Posterior vena cava (tissue), 2 donors: ENCODE measurements at places on chromosomes 1 and 21. TPM values are rescaled to one million over a fixed set of nuclear protein-coding genes. Genes with fewer than 3 reads are reported as not detected.
A peak's percentile ranks its signal among the peaks of the same experiment; 100 is the strongest.

PRAMEF13 gene
- not detected for total RNA-seq

LY9 gene
- 0.32 TPM for total RNA-seq

OLFML2B gene
- 30.8 TPM for total RNA-seq

UBASH3A gene
- 0.38 TPM for total RNA-seq

ACOT11 gene
- 6.5 TPM for total RNA-seq

CNTN2 gene
- total RNA-seq = 0.14 TPM

GPR3 gene
- 0.37 TPM for total RNA-seq

LCE2A gene
- not detected for total RNA-seq

DMRTA2 gene
- not detected for total RNA-seq

DYRK3 gene
- 8.4 TPM for total RNA-seq

VANGL1 gene
- 16.3 TPM for total RNA-seq

PTGFR gene
- 16.1 TPM for total RNA-seq

DNA sequence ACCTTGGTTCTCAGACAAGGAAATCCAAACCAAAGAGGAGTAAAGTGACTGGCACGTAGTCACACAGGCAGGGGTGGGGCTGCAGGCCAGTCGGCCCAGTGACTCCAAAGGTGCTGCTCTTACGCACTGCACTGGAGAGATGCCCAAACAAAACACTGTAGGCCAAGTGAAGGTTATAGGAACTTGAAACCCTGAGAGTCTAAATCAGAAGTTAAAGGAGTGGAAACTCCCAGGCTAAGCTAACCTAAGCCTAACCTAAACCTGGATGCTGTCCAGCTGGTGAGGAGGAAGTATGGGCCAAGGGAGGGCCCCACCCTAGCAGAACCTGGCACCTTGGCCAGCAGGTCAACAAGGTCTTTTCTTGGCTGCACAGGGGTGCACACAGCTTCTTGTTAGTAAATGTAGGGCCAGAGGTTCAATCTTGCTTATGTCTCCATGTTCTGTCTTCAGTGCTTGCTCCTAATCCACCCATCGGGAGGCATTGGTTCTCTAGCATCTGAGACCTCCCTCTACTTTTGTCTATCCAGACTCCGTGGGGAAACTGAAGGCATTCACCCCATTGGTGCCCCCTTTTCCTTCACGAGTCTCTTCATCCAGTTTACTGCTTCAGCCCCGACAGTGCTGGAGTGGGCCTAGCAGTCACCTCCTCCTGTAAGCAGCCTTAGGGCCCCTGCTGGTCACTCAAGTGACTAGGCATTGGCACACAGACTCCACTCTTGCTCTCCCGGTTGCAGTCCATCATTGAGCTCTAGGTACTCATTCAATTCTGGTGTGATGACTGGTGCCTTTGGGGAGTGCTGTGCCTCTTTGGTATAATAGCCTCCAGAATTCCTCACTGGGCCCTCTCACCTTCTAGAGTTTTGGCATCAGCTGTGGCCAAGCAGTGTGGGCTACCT, 12.9 kb upstream of the TMEM125 start:
- DNase-seq = peak; percentile 42

DNA sequence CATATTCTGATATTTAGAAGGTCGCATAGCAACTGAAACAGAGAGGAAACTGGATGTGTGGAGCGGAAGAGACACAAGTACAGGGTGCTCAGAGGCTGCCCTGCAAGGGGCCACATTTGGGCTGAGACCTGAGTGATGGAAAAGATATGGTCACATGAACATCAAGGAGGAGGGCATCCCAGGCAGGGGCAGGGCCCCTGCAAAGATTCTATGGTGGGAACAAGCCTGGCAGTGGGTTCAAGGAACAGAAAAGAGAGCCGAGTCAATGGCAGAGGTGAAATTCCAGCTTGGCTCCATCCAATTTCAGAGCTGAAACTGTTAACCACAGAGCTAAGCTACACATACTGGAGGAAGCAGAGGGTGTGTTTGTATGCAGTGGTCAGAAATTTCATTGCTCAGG, 227.7 kb downstream of the PRDM2 start:
- no peak for DNase-seq

- no peak for DNase-seq
These were observed 9.9 kb downstream of the SEC16B start for GRCh38 chr1:177959811-177960515.

GRCh38 chr1:59146651-59147358, 150.1 kb upstream of the FGGY start:
- DNase-seq = peak; percentile 89

- DNase-seq = no peak
These were observed 4.8 kb upstream of the SLC2A1 start for GRCh38 chr1:42963378-42964043.

GRCh38 chr1:47235241-47235681, 3.2 kb upstream of the TAL1 start:
- DNase-seq = no peak

DNA sequence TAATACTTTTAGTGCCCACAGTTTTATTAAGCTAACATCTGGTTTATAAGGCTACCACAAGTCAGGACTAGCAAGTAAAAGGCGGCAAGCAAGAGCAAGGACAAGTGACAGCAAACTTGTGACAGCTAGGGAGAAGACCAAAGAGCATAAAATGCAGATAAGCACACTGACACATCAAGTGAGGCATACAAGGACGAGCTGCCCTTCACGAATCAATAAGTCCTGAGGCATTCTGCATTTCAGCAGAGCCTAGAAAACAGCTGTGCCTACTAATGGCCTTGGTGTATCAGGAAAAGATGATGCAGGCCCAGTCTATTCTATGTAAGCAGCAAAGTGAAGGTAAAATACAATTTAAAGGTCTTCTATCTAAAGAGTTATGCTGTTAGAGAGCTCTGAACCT, 74.8 kb downstream of the KRTAP19-8 start:
- DNase-seq = no peak

- DNase-seq = peak; percentile 60
These were observed 104.1 kb downstream of the RIPK4 start for GRCh38 chr21:41662761-41663160.

GRCh38 chr1:192553741-192554140, 21.8 kb upstream of the RGS1 start:
- no peak for DNase-seq

GRCh38 chr1:246417152-246417812, 89.8 kb downstream of the SMYD3 start:
- DNase-seq = no peak

DNA sequence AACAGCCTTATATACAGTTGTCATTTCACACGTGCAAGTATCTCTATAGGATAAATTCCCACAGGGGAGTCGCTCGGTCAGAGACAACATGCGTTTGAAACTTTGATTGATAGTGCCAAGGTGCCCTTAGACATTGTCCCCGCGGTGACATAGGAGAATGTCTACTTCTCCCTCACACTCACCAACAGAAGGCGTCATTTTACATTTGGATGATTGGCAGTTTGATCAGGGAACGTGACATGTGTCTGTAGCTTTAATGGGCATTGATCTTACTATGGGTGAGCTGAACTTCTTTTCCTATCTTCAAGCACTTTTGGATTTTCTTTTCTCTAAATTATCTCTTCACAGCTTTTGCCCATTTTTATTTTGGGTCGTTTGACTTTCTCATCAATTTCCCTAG, 42.6 kb upstream of the PAX7 start:
- DNase-seq = no peak

DNA sequence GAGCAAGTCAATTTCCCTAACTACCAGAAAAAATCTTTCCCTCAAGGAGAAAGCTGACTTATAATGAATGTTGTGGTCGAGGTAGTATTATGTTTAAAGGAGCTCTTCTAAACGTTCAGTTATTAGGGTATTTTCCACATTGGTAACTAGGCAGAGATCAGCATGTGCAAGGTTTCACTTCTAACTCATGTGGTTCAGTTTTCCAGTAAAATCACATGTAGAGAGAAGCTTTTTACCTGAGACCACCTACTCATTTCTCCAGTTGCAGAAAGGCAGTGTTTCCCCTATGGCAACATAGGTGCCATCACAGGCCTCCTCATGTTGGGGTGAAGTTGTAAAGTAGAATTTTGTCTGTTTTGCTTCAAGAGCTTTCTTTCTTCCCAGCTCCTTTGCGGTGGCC, 23.7 kb downstream of the IL23R start:
- DNase-seq = no peak

- no peak for DNase-seq
These were observed 20.7 kb downstream of the DNAJC6 start for GRCh38 chr1:65330021-65330420.

- no peak for DNase-seq
These were observed 85.2 kb upstream of the WLS start for GRCh38 chr1:68317543-68317942.

DNA sequence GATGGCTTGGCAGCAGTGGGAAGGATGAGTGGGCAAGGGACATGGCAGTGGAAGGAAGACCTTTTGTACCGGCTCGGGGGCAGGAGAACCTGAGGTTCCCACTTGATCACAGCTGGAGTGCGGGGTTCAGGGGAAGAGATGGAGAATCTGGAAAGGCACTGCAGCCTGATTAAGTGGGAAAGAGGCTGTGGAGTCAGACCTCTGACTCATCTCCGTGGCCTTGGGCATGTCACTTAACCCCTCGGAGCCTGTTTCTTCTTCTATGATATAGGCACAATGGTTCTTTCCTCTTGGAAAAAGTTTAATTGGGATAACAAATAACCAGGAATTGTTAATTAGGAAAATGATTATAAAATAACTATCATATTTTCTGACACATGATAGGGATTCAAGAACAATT, 13.1 kb upstream of the TMEM61 start:
- DNase-seq = peak; percentile 34

DNA sequence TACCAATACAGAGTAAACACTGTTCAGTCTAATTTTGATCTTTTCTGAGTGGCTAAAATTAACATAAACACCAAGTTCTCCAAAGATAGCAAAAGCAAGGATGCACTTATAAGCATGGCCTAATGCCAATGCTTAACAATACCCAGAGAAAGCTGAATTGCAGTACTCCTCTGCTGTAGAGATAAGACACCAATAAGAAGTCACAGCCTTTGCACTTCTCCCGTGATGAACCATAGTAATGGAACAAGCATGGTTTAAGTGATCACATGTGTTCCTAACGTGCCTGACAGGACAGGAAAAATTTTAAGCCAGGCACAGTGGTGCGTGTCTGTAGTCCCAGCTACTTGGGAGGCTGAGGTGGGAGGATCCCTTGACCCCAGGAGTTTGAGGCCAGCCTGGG, 5.6 kb downstream of the PRDX1 start:
- no peak for DNase-seq

DNA sequence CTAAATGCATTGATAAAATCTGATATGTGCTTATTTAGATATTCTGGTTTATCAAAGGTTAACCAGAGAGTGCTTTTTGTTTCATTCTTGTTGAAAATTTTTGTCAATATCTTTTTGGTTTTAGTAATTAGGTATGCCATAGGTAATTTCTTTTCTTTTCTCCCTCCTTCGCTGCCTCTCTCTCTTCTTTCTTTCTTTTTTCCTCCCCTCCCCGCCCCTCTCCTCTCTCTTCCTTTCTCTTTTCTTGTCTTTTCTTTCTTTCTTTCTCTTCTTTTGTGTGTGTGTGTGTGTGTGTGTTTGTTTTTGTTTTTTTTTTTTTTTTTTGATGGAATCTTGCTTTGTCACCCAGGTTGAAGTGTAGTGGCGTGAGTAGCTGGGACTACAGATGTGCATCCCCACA, 14.4 kb upstream of the MACF1 start:
- DNase-seq = no peak

DNA sequence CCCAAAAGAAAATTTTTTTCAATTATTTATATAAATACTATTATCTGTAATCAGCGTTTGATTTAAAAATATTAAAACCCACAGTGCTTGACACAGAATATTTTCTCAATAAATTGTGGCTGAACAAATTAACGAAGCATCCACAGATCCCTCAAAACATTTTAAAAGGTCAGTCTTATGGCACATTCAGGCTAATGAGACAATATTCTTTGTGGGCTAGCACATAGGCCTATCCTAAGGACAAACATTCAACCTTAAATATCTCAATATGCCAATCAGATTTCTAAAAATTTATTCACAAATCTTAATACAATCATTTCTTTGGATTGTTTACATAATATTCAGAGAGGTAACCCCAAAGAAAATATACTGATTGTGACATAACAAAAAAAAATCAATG, 8.1 kb downstream of the PTGS2 start:
- DNase-seq = no peak

GRCh38 chr1:36693161-36693525, 210.4 kb upstream of the CSF3R start:
- peak; percentile 65 for DNase-seq

- no peak for DNase-seq
These were observed 345.0 kb downstream of the DISC1 start for GRCh38 chr1:231971397-231972110.

DNA sequence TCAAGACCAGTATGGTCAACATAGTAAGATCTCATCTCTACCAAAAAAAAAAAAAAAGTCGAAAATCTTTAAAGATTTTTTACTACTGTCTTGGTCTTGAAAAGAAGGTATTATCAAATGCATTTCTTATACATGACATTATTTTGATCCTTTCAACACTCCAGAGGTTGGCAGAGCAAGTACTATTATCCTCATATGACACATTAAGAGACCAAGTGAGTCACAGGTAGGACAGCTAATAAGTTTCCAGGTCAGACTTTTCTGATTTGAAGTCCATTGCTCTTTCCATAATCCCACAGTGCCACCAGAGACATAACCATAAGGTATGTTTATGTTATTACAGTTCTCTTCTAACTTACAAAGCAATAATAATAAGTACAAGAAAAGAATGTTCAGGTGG, 15.2 kb downstream of the DBT start:
- no peak for DNase-seq

GRCh38 chr1:61904354-61904753, 162.1 kb downstream of the PATJ start:
- no peak for DNase-seq

- DNase-seq = no peak
These were observed 141.4 kb upstream of the CXADR start for GRCh38 chr21:17371450-17371849.

GRCh38 chr1:76254104-76255030, 179.8 kb downstream of the ST6GALNAC3 start:
- DNase-seq = no peak

- DNase-seq = peak; percentile 84
These were observed at the start of gene RBP7 for GRCh38 chr1:9996624-9997582. TSS of gene RBP7 (plus strand) at chr1:9997228. CDS start at chr1:9997259, 31 bp downstream.

DNA sequence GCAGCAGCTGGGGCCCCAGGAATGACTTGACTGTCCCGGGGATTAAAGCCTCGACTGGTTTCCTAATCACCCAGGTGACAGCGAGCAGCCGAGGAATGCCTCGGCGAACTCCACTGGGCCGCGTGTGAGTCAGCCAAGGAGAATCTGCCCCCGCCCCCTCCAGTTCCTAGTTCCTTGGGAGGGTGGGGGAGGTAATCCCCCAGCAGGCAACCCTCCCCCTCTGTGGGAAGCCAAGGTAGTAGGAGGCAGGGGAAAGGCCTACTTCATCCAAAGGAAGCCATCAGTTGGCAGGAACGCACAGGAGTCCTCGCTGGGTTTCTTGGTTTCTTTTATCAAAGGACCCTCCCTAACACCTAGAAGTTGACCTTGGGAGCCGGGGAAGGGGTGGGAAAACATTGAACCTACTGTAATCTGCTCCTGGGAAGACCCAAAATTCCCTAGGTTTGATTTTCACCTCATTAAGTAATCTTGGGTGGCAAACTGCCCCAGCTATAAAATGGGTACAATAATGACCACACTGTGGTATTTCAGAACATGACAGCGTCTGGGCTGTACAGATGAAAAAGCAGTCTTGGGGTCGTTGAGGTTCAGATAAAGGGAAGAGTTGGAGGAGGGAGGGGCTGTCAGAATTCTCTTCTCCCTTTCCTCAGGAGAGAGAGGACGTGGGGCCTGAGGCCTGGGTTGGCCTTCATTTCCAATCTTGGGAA, 1.4 kb downstream of the TENT5B start:
- no peak for DNase-seq

GRCh38 chr1:3352299-3352951, 102.0 kb upstream of the ARHGEF16 start:
- DNase-seq = peak; percentile 91

- DNase-seq = no peak
These were observed 7.1 kb downstream of the PADI1 start for GRCh38 chr1:17212009-17212408.
